ENCODE measurements at places on chromosomes 3 and 15.

DNA sequence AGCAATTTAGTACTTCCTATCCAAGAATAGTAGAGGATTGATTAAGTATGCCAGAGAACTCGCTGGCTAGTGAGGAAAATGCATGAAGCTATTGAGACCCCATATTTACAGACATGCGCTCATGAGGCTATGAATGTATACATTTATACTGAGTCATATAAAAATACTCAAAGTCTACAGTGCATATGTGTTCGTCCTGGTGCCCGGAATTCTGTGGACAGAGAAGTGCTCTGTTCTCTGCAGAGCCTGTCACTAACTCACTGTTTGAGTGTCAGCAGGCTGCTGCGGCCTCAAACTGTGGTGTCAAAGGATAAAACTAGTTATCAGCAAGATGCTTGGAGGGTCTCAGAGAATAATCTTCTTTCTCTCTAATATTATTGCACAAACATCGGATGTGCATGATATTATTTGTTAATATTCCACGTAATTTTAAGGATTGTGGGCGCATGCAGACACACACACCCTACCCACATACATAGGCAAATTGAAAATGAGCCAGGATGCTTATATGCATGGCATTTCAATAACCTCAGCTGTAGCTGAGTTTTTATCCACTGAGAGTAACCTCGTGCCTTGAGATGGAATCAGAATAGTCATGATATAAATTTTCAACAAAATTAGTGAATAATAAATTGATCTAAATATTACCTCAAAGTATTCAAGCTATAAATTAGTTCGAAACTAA lies 50.0 kb upstream of the TSC22D2 start:
- DNase-seq: no peak

- DNase-seq: no peak
These were observed 28.1 kb upstream of the SLC35G2 start for GRCh38 chr3:136790786-136791185.

GRCh38 chr3:154684021-154684420 lies 254.0 kb upstream of the GPR149 start:
- no peak for DNase-seq

- DNase-seq: no peak
These were observed 1403.1 kb upstream of the ALCAM start for GRCh38 chr3:103963599-103963998.

- DNase-seq: no peak
These were observed 41.2 kb downstream of the ADIPOQ start for GRCh38 chr3:186883686-186884058.

- DNase-seq: no peak
These were observed 22.4 kb downstream of the LRRK1 start for GRCh38 chr15:100941536-100941935.

- DNase-seq: no peak
These were observed 1011.9 kb downstream of the VGLL3 start for GRCh38 chr3:85979034-85979433.

DNA sequence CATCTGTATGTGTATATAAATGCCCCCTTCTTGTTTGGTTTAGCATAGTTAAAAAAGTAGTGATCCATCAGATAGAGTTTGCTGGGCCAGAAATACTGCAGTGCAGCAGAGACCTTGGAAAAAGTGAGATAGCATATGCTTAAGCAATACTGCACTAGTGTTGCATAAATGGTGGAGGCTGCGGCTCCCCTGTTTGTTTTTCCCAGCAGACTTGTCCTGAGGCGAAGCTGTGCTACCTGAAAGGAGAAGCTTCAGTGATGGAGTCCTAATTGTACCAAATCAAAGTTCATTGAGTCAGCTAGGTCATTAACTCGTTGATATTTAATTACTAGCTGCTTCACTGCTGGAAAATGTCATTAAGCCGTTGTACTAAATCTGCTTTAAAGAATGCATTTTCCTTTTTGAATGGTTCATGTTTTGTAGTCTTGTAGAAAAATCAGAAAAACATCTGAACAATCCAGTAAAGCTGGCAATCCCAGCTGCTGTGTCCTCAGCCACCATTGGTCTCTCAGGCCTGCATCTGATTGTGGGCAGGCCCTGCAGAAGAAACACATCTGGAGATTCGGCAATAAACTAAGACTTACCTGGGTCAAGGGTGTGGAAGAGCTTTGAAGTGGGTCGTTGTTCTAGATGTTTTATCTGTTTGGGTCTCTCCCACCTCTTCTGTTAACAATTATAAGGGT lies 169.6 kb downstream of the B3GALNT1 start:
- DNase-seq: no peak
